ENCODE measurements at places on chromosomes 7 and 10.

- no peak for DNase-seq
These were observed 224.4 kb upstream of the NFE2L3 start for GRCh38 chr7:25927626-25927978.

DNA sequence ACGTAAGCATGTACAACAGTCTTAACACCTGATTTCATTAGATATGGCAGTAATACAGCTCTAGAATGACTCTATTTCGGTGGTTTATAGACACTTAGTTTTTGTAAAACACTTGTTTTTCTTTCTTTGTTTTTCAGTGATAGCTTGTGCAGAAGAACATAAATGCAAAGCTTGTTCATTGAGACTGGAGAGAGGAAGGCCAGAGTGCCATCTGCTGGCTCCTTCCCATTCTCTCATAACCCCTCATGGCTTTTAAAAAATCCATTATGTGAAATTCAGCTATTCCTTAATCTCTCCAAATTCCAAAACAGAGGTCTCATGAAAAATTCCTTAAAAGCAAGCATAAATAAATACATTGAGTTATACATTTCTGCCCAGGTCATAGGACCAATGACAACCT lies 76.3 kb downstream of the CACNB2 start:
- no peak for DNase-seq

GRCh38 chr10:64505501-64505900 lies 984.3 kb downstream of the REEP3 start:
- DNase-seq: no peak

DNA sequence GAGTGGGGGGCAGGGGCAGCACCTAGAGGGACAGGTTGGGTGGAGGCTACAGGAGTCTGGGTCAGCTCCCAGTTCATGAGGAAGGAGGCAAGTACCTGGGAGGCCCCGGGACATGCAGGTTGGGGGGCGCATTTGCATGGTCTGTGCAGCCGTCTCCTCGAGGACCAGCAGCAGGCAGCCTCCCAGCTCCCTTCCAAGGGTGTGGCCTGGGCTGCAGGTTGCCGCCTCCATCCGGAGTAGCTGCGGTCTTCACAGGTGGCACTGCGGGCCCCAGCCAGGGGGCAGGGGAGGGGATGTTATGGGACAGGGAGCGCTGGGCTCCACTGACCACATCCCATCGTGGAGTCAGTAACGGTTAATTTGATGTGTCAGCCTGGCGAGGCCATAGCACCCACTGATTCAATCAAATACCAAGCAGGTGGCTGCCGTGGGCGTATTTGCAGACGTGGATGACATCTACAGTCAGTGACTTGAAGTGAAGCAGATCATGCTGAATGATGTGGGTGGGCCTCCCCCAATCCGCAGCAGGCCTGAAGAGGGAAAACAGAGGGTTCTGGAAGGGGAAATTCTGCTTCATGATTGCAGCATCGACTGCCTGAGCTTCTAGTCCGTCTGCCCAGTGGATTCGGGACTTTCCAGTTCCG lies 81.6 kb downstream of the PRKAG2 start:
- DNase-seq: peak; percentile 30

- DNase-seq: peak; percentile 58
These were observed at the start of gene PWWP2B for GRCh38 chr10:132397036-132397541. PWWP2B (plus strand) TSS chr10:132397200; CDS start chr10:132397227, 27 bp downstream.

DNA sequence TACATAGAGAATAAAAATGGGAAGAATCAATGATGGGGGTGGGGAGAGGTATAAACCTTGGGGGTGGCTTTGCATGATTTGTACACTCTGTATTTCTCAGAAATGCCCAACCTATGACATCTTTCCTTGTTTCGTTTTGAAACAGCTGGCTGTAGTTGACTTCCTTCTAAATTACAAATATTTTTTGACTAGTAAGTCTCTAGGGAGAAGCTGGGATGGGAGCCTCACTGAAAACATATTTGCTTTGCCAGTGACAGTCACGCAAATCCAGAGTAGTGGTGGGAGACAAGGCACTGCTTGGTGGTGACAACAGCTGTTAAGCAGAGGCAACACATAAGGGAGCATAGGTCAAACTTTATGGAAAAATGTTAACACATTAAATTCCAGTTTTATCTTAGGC lies 440.5 kb downstream of the SEMA3D start:
- DNase-seq: no peak

GRCh38 chr7:155545348-155545747 lies 1.0 kb downstream of the CNPY1 start:
- DNase-seq: no peak

DNA sequence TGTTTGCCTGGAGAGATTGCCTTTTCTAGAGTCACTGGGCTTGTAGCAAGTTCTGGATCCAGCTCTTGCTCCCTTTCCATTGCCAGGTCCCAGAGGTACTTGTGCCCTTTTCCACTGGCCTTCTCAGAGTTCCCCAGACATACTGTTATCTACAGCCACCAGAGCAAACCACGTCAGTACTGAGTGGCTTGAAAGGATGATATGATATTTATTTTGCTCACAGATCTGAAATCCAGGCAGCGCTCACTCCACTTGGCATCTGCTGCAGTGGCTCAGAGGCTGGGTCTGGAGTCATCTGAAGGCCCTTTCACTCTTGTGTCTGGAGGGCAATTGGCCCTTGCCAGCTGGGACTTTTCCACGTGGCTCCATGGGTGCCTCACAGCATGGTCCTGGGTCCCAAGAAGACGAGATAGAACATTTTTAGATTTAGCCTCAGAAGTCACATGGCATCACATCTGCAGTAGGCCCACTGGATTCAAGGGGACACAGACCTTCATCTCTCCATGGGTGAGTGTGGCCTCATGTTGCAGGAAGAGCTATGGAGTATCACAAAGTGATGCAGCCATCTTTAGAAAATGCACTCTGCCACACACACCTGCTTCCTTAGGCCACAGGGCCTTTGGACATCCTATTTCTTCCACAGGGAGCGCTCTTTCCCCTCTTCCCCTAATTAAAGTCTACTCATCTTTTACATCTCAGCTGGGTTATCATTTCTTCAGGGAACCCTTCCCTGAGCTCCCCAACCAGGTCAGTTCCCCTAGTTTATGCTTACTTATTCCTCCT lies 22.9 kb upstream of the TCF7L2 start:
- DNase-seq: no peak

DNA sequence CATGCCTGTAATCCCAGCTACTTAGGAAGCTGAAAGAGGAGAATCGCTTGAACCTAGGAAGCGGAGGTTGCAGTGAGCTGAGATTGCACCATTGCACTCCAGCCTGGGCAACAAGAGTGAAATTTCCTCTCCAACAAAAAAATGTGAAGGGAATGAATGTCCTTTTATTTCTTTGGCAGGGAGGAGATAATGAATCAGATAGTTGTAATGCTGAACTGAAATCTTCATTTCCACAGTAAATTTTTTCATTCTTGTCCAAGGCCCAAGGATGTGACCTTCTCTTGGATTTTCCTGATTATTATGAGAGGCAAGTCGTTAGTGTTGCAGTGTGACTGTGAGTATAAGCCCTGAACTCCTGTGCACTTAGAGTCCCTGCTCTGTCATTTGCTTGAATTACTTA lies 13.6 kb downstream of the STAMBPL1 start:
- no peak for DNase-seq

GRCh38 chr7:39606352-39606751 lies 17.0 kb upstream of the RALA start:
- DNase-seq: no peak

- no peak for DNase-seq
These were observed 33.8 kb downstream of the GPR22 start for GRCh38 chr7:107503687-107504086.

GRCh38 chr7:116872026-116872425 lies 9.6 kb downstream of the CAPZA2 start:
- no peak for DNase-seq

DNA sequence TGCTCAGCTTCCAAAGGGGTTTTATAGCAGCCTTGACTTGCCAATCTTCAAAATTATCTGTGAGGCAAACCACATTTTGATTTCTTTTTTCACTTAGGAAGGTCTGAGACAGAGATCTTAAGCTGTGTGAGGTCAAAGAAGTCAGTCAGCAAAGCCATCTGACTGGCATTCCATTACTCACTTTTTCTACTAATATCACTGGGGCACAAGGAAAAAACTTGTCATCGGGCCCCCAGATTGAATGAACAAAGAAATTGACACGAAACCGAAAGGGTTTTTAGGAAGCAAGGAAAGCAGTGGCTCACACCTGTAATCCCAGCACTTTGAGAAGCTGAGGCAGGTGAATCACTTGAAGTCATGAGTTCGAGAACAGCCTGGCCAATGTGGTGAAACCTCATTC lies 78.5 kb upstream of the FRMD4A start:
- no peak for DNase-seq

GRCh38 chr10:121307411-121307980 lies 290.7 kb downstream of the FGFR2 start:
- DNase-seq: no peak

DNA sequence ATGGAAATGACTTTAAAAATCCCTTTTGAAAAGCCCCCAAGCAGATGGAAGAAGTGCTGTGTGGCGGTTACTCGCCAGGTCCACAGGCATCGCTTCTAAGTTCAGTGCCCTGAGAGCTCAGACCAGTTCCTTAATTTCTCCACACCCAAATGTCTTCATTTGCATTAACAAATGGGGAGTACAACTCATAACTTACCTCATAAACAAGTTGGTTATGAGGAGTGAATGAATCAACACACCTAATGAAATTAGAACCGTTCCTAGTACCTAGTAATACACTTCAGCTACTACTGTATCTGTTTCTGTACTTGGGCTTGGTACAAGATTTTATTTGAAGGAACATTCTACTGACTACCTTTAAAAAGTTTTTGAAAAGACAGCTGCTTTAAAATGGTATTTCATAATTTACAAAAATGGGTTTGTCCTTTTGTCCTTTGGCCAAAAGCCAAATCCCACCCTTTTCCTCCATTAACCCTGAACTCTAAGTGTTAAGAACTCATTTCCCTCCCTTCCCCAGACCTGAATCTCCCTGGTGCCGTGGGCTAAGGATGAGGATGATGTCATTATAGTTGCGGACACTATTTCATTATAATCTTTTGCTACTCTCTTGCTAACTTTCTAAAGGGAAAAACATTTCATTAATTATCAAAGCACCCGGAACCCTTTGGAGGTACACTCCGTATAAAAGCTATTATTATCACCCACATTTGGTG lies 221.5 kb upstream of the CELF2 start:
- DNase-seq: no peak

GRCh38 chr10:71367271-71367670 lies 29.4 kb upstream of the CDH23 start:
- DNase-seq: no peak
